ENCODE measurements at places on chromosomes 12 and 14.

DNA sequence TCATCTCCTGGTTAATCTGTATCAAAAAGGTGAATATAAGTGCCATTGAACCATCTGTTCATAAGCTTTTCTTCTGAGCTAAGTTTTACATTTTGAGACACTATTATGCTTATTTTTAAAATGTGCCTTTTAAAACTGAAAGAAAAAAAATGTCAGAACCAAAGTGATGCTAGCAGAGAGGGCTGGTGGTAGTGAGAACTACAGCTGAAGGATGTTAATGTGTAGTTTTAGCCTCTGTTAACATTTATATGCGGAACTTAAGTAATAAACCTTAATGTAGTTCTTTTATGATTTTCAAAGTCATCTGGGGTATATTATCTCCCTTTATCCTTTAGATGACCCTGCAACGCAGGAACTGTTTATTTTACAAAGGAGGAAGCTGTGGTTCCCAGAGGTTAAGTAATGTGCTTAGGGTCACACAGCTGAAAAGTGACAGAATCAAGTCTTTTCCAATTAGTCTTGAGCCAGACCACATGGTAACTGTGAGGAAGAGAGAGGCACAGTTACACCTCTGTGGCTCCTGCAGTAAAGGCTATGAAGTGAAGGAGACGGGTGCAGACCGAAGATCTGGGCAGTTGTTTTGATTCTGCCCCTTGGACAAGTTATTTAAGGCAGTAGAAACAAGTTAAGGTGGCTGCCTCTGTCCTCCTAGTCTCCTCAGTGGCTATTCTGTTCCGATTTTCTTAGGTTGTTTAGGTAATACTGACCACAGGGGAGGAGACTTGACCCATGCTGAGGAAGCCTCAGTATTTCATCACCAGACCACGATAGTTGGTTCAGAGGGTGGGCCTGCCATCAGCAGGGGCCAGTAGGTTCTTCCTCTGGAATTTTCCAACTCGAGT, 23.9 kb downstream of the GNG2 start:
- no peak for DNase-seq

- no peak for DNase-seq
Measured at GRCh38 chr12:97274386-97274785, 188.2 kb upstream of the RMST start.

DNA sequence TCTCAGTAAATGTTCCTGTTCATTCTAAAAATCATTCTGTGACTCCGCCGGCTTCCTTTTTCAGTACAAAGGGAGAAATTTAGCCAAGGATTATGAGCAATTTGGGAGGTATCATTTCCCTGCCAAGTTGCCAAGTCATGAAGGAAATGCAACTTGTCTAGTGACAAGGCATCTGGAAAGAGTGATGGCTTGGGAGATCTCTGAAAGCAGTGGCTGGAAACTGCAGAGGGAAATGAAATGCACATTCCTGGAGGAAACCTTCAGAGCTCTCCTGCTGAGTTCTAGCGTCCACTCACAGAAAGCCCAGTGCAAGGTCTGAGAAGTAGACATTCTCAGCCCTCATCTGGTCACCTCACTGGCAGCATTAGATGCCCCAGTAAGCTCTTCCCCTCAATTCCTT, 91.7 kb downstream of the GALC start:
- no peak for DNase-seq

DNA sequence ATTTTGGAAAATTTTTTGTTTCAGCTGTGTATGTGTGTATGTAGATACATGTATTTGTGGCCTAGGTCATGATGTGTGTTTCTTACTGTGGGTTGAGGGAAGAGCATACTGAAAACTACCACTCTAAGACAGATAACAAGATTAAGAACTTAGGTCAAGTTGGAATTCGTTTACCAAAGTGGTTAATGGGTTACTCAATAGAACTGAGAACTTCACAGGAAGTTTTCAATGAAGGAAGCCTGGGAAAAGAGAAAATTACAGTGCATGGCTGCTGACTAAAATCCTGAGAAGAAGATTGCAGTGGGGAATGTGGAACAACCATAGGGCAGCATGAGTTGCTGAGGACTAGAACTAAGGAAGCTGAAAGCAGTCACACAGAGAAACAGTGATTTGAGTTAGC, 21.4 kb upstream of the FOXG1 start:
- no peak for DNase-seq

GRCh38 chr14:90426663-90427062, 29.8 kb downstream of the CALM1 start:
- no peak for DNase-seq

- peak; percentile 71 for DNase-seq
Measured at GRCh38 chr14:105019861-105020814, 745 bp downstream of the CDCA4 start.

- DNase-seq: no peak
Measured at GRCh38 chr14:46902837-46903236, 251.3 kb upstream of the RPL10L start.

- peak; percentile 13 for DNase-seq
Measured at GRCh38 chr14:73712540-73713180, 1.5 kb downstream of the PNMA1 start.

- DNase-seq: no peak
Measured at GRCh38 chr12:11749943-11750690, 100.6 kb downstream of the ETV6 start.

GRCh38 chr12:2613326-2614073, 181.3 kb upstream of the FKBP4 start:
- DNase-seq: no peak

- no peak for DNase-seq
Measured at GRCh38 chr12:29741342-29742241, 42.1 kb downstream of the TMTC1 start.

DNA sequence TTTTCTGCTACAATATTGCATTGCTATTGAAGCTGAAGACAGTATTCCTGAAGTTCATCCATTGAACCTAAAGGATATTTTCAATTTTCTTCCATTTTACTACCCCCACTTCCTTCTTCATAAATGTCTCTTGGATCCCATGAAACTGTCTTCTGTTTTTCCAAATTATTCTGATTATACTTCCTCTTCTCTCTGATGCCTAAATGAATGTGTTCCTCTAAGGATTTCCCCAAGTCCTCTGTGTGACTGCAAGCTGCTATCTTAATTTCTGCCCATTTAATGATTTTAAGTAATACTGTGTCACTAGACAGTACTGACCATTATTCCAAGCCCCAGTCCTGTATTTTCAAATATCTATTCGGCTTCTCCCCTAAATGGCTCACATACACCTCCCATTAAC, 102.9 kb downstream of the TAOK3 start:
- DNase-seq: no peak

DNA sequence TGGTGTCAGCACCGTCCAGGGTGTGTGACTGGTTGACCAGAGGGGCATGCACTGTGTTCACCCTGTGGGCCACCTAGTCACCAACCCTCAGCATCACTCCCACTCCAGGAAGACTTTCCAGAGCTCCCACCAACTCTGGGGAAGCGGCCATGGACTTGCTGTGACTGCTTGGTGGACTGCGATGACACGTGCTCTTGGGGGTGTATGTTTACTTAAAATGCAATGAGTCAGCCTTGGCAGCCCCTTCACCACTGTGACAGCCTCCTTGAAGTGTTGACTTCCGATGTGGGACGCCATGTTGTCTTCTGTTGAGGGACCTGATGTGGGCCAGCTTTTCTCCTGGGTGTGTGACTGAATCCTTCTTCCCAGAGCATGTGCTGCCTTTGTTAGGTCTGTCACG, 151.1 kb upstream of the RTL1 start:
- no peak for DNase-seq

DNA sequence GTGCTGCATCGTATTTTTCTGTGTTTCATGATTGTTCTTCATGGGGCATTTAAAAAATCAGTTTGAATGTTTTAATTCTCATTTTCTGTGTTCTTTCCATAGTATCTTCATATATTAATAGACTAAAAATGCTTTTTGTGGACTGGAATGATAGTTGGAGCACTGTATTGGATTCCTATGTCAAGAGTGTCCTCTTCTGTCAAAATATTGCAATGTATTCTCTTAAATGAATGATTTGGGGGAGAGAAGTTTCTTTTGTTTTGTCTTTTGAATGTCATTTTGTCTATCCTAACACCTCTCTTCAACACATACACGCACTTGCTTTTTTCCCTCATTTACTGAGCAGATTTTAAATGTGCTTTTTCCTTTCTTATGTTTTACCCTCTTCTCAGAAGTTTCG, 4.7 kb upstream of the EIF2S3B start:
- DNase-seq: no peak

DNA sequence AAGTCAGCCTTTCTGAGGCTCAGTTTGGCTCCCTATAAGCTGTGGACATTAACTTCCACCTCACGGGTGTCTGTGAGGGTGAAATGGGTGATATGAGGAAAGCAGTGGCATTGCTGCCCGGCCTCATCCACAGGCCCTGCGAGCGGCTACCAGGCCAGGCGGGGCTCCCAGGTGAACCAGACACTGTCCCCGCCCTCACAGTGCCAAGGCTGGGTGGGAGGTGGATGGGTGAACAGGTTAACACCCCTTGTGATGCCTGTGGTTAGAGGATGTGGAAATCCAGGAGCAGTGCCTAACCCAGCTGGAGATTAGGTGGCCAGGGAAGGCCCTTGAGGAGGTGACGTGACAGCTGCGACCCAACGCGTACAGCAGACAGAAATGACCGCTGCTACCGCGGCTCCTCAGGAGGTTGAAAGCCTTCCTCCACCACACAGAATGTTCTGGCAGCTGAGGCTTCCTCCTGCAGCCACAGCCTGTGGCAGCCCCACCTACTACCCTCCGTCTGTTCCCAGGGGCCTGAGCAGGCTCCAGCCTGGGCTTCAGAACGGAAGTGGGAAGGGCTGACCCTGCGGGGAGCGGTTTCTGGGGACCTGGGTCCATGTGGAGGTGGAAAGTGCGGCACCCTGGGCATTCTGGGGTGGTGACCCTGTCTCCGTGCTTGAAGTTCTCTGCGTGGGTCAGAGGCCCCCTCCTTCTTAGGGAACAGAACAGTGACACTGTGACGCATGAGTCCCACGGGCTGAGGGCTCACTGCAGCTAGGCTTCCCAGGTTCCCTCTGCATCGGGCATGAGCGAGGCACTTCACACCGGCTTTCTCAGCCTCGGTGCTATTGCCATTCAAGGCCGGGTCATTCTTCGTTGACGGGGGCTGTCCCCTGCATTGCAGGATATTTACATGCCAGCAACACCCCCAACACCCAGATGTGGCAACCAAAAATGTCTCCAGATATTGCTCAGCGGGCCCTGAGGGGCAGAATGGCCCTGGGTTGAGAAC, 9.7 kb downstream of the MMAB start:
- no peak for DNase-seq

- no peak for DNase-seq
Measured at GRCh38 chr14:100568164-100568997, 18.8 kb downstream of the BEGAIN start.

- no peak for DNase-seq
Measured at GRCh38 chr14:82778008-82778590, 1244.4 kb upstream of the SEL1L start.

DNA sequence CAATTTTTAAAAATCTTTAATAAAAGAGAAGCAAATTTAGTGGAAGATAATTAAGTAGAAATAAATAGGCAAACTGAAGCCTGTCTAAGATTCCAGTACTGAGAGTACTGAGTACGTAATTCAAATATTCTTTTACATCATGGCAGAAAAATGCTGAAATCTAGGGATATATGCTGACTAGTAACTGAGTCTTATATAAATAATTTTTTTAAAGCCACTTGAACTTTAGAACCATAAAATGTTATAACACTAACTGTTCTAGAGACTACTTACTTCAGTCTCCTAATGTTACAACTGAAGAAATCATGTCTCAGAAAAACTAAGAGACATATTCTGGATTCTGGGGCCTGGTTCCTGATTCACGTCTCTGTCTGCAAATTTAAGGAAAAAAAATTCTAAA, 230.6 kb upstream of the PLEKHG7 start:
- no peak for DNase-seq

DNA sequence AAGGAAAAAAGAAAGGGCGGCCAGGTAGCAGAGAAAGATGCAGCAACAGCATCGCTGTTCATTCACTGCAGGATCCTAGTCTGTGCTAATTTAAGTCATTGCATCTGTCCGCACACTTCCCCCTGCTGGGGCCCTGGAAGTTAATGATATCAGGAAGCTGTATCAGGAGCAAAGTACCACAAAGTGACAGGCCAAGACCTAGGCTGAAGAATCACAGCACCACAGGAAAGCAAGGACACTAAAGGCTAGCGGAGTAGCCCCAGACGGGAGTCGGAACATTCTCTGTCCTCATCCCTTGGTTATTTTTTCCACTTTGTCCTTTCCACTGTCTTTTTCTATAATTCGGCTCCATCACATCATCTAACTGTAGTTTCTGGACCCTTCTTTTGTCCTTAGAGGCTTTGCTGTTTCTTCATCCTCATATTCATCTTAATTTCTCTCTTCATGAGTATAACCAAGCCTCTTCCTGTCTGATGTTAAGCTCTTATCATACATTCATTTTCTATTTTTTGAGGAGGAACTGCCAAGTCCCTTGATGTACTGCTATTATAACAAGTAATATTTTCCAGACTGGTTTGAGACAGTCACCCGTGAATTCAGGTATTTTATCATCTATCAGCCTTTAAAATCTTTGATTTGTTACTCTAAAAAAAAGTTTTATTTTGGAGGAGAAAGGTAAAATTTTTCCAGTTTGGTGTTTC, 28.3 kb downstream of the DUSP16 start:
- DNase-seq: no peak

DNA sequence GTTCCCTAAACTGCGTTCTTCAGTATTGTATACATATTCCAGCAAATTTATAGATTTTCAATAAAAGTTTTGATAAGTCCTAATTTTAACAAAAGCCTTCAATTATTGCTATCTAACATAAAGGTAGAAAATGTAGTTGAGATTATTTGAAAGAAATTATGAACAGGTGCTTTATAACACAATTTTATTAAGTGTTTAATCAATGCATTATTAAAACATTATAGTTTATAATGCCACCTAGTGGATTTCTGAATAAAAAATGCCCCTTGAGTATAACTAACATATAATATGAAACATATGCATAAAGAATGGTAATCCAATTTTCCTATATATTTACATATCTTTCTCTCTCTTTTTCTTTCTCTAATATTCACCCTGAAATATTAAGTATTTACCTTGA, 515.3 kb downstream of the SLC6A15 start:
- no peak for DNase-seq

DNA sequence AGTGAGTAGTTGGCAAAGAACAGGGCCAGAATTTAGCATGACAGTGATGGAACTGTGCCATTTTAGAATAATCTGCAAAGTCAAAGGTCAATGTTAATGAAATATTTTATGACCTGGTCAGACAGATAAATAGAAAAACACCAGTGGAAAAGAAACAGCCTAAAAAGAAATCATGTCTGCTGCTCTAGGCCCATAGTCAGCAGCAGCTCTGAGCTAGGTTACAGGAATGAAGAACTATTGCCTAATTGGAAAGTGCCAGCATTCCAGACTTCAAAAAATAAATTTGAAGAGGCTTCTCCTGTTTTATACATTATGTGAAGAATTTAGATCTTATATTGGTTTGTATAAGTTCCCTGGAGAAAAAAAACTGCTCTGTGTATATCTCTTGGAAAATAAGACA, 9.8 kb downstream of the NPC2 start:
- DNase-seq: no peak

DNA sequence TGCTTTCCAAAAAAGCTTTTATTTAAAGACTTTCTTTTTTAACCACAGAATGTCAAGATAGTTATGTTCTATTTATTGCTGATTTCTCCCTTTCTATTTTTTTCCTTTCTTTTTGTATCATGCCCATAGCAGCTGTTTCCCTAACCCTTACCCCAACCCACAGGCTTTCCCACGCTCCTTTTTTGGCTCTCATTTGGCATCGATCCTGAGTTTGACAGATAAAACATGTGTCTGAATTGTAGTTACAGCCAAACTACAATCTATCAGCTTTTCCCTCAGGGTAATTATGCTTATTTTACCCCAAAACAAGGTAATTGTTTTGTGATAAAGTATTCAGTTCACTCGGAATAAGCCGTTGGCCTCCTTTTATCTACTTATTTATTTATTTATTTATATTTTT, 46.7 kb downstream of the PDE3A start:
- no peak for DNase-seq

Measured in CD4-positive, alpha-beta memory T cell (primary cell).